Activated T-cell treated with anti-CD3 and anti-CD28 coated beads for 1 hour (primary cell): ENCODE measurements at places on chromosomes 7 and 10.

GRCh38 chr10:35640951-35641675 lies 983 bp downstream of the FZD8 start:
- DNase-seq: no peak

- no peak for DNase-seq
These were observed 39.6 kb upstream of the SYPL1 start for GRCh38 chr7:106151459-106152312.

DNA sequence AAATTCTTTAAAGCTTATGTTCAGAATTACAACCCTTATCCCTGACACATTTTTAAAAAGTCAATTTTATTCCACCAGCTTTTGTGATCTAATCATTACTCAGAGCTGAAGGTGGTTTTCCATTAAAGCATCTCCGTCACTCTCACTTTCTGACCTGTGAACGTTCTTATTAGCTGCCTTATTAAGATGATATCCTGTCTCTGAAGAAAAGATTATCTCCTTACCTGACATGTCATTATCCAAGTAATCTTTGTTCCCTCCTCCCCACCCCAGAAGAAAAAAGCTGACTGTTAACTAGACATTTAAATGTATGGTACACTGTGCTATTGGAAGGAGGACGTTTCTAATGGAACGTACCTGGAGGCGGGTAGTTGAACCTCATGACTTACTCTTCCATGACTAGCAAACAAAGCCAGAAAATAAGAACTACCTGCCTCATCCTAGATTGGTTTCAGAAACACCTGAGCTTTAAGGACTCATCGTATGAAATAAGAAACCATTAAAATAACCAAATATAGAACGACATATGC lies 708.7 kb downstream of the PARD3 start:
- no peak for DNase-seq

DNA sequence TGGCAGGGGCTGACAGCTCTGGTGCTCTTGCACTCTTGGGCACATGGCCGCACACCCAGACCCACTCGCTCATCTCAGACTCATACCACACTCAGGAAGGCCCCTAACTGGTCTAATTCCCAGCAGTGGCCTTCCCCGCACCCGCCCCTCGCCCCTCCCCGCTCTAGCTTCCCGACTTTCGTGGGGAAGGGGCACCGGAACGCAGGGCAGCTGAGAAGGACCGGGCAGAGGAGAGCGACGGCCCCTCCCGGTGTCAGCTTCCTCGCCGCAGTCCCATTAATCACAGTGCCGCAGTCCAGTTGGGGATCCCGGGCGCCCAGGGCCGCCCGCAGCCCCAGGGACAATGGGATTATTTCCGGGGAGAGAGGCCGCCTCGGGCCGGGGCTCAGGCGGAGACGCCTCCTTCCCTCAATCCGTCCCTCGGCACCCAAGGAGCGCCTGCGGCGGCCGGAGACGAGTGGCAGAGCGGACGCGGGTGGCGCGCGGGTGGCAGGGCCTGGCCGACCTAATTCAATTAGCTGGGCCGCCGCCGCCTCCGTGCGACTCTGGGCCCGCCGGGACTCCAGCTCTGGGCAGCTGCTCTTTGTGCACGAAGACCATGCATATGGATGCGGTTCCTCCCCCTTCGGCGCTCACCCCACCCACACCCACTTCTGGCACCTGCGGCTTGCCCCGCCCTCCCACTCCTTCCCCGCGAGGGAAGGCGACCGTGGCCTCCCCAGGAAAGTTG lies 7.8 kb upstream of the TLX1 start:
- no peak for DNase-seq

- no peak for DNase-seq
These were observed 55.9 kb downstream of the FAM241B start for GRCh38 chr10:69685802-69686585.

DNA sequence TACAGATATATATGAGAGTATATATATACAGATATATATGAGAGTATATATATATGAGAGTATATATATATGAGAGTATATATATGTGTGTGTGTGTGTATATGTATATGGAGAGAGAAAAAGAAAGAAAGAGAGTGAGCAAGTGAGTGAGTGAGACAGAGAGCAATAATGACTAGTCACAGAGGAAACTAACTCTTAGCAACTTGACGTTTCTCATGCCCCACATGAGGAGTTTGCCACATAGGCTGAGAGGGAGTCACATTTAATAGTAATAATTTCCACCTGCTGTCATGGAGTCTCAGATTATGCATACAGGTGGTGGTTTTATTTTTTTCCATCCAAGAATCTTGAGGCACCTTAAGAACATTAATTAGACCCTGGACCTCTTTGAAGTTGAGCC lies 199.9 kb downstream of the GATA3 start:
- no peak for DNase-seq
